ENCODE measurements at places on chromosomes 4 and X.
A peak's percentile ranks its signal among the peaks of the same experiment; 100 is the strongest.

DNA sequence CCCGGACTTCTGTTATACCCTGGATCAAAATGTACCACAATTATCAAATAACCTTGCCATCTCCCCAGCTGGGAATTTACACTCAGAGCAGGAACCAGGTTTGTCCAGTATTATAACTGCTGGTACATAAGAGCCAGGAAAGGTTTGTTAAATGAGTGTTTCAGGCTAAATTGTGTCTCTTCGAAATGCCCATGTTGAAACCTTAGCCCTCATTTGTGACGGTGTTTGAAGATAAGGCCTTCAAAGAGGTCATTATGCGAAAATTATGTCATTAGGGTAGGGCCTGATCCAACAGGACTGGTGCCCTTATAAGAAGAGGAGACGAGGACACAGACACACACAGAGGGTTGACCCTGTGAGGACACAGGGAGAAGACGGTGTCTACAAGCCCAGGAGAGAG, 73.5 kb upstream of the DHRSX start:
- no peak for DNase-seq

GRCh38 chrX:44915361-44915868, 42.4 kb downstream of the KDM6A start:
- DNase-seq, result no peak

- DNase-seq, result peak; percentile 24
These were observed 91.6 kb downstream of the ANXA10 start for GRCh38 chr4:168183717-168184571.

DNA sequence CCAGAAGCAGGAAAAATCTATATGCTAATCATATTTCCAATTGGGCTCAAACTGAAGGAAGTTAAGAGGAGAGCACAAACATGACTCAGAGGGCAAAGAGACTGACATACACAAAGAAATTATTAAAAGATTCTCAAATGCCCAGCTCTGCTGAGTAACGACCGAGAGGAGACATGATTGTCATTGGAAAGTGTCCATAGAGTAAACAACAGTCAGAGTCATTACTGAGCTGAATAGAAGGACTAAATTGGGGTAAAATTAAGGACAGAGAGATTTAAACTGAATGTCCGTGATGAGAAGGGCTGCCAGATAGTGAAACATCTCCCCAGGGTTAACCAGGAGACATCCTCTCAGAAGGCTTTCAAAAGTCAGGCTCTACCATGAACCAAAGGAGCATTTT, 111.2 kb upstream of the GALNT7 start:
- DNase-seq, result no peak

DNA sequence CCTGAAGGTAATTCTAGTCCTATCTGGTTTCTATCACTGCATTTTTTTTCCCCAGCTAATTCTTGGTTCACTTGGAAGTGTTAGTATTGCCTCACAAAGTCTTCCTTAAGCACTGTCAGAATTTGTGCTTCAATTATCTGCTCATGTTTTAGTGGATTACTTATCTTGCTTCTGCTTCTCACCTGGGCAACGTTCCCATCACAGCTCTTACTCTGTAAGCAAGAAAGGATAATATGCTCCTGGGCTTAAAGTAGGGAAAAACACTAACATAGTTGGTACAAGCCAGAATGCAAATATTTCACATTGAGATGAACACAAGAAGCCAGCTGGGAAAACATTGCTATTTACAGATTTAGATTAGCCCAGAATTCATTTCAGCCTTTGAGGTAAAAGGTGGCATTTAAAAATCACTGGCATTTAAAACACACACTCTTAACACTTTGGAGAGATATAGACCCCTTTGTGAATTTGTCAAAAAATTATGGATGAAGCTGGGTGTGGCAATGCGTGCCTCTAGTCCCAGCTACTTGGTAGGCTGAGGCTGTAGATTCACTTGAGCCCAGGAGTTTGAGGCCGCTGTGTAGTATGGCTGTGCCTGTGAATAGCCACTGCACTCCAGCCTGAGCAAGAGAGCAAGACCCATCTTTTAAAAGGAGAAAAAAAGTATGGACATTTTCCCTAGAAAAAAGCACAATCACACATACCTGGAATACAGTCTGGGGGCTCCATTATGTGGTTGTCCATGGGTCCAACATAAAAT, 6.6 kb upstream of the PTPN13 start:
- no peak for DNase-seq

- no peak for DNase-seq
These were observed 96.2 kb downstream of the CDS1 start for GRCh38 chr4:84678976-84679744.

- DNase-seq, result no peak
These were observed 4.3 kb downstream of the BCLAF3 start for GRCh38 chrX:19986531-19986930.

DNA sequence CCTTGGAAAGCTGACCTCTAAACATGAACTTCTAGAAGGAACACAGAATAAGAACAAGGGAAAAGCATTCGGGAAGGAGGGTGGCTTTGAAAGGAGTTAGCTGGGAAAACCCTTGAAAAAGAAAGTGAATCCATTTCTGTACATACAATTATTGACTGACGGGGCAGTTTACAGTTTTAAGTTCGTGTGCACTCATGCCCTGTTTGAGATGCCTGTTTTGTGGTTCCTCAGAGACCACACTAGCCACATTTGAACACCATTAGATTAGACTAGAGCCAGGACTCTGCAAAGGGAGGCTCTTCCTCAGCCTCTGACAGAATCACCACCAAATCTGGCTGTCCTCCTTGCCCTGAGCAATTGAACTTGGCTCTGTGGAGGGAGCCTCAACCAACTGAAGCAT, 158.3 kb downstream of the PALLD start:
- DNase-seq, result no peak

DNA sequence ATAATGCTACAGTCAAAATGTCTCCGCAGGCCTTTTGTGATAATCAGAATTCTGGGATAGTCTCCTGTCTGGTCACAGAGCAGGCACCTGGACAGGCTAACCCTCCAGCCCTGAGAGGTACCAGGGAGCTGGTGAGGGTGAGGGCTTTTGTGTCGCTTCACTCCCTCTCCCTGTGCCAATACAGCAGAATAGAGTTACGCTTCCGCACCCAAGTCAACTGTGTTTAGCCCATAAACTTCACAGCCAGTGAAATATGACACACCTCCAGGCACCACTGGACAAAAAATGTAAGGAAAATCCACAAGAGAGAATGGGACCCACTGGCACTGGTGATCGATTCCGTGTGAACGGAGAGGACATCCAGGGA, 1.3 kb downstream of the GAK start:
- DNase-seq, result no peak

DNA sequence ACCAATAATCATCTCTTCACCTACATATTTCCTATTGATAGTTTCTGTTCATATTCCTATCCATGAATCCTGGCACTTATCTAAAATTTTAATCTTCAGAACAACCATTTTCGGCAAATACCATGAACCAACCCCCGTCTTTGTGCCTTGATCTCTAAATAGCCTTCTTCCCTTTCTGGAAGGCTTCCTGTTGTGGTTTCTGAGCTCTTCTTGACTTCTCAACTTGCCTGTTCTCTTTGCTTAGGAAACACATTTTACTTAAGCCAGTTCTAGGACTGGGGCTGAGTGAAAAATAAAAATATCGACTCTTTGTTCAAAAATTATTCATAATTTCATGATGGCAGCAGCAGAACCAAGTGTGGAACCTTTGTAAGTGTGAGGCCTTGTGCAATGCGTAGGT, 882.4 kb downstream of the C4orf33 start:
- no peak for DNase-seq

GRCh38 chr4:7818399-7818911, 121.2 kb downstream of the AFAP1 start:
- DNase-seq, result no peak

DNA sequence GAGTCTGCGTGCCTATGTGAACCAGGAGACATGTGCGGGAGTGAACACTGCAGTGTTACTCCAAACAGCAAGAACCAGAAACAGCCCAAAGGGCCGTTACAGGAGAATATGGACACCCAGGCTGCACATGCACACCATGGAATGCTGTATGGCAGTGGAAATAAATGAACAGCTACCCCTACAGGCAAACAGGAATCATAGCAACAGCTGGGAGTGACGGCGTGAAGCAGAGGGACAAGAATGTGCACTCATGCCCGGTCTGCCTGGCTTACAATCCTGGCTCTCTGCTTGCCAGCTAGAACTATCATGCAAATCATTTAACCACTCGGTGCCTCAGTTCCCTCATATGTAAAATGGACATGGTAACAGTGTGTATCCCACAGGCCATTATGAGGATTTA, 16.6 kb downstream of the GPKOW start:
- DNase-seq, result peak; percentile 18

DNA sequence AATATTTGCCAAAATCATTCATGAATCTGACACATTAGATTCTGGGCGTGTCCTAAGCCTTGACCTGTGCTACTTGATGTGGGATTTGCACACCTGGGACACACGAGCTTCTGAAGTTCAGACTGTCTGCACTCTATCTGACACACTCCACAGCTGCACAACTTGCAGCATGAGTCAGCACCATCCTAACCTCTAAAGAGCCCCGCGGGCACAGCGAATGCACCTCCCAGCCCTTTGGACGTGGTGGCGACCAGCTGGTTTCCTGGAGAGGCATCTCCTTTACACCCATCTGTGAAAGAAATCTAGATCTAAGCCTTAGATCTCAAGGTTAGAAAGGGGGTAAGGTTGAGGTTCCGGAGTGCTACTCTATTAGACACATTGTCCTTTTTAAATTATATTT, 69.2 kb downstream of the SORBS2 start:
- no peak for DNase-seq

- no peak for DNase-seq
These were observed 223.1 kb downstream of the CLCN4 start for GRCh38 chrX:10379878-10380277.

- DNase-seq, result no peak
These were observed 671.8 kb upstream of the DIPK2B start for GRCh38 chrX:45872480-45872879.

DNA sequence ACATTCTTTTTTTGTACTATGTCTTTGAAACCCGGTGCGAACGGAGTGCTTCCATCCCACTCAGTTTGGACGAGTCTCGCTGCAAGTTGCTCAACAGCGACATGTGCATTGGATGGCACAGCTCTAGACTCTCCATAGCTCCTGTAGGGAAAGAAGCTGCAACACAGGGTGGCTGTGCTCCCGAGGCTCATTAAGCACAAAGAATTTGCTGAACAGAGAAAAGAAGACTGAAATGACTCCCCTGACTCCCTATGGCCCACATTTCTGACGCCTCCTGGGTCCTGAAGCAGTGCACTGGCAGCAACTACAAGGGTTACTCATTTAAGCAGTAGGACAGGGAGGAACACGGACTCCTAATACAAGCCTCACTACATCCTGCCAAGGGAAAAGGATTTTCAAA, 127.4 kb downstream of the SH3RF1 start:
- DNase-seq, result no peak

GRCh38 chrX:79524642-79525041, 157.5 kb upstream of the ITM2A start:
- no peak for DNase-seq

DNA sequence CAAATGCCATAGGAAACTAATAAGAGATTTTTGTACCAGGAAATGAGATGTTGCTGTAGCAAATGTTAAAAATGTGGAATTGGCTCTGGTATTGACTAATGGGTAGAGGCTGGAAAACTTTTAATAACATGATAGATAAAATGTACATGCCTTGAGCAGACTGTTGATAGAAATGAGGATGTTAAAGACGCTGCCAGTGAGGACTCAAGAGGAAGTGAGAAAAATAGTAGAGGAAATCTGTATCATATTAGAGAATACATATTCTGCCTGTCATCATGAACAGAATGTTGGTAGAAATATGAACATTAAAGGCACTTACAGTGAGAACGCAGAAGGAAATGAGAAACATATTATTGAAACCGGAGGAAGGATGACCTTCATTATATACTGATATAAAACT, 577.2 kb upstream of the HTR2C start:
- no peak for DNase-seq

DNA sequence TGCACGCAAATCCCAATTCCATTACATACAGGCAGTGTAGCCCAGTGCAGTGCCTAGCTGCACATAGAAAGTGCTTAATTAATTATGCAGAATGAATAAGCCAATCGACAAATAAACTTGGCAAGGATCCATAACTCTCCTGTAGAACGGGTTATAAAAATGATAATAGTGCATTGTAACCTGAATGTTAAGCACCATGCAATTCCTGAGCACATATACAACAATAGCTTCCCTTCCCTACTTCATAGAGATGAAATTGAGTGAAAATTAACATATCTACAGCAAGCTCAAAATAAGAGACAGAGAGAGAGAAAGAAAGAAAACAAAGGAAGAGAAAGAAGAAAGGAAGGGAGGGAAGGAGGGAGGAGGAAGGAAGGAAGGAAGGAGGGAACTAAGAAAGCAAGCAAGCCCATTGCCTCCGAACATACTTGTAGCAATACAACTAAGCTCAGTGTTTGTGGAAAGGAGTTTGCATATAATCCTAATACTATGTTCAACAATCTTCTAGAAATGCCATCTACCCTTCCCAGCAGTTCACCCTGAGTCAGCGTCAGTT, 1074.0 kb upstream of the LCORL start:
- no peak for DNase-seq

All from CD4-positive, alpha-beta T cell treated with Interleukin-2 at 100 ng/mL for 4 hours (primary cell).